ENCODE measurements at places on chromosomes 4 and X.

DNA sequence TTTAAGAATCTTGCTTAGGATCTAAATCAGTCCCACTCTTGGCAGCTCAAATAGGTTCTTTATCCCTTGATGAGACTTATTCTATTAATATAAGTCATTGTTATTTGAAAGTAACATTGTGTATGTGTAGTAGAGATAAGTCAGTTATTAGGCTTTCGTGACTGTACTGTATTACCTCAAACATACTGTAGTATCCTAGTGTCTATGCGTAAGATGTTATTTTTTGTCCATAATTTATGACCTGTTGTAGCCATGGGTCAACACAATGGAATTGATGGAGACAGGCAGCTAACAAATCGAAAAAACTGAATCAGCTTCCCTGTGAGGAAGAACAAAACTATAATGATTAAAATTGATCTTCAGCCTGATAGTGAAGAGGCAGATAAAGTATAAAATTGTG lies 41.8 kb downstream of the CLCN3 start:
- DNase-seq = no peak

DNA sequence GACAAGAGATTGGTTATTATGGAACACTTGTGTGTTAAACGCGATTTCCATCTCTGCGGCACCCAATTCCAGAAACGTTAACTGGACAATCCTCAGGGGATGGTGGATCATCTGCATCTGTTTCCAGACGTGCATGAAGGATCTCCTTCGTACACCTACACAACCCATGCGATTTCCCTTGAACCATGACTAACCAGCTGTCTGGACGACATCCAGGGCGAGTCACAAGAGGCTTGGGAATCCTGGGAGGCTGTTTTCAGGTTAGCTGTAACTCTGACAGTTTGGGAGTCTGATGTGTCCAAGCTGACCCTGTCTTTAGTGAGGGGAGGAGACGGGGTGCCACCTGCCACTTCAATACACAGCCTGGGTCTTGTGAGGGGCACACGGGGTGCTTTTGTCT lies 84.5 kb downstream of the GATB start:
- DNase-seq = no peak

- no peak for DNase-seq
Observed at GRCh38 chr4:137640838-137641158, 108.5 kb upstream of the PCDH18 start.

- no peak for DNase-seq
Observed at GRCh38 chr4:39232100-39232499, 49.8 kb downstream of the WDR19 start.

DNA sequence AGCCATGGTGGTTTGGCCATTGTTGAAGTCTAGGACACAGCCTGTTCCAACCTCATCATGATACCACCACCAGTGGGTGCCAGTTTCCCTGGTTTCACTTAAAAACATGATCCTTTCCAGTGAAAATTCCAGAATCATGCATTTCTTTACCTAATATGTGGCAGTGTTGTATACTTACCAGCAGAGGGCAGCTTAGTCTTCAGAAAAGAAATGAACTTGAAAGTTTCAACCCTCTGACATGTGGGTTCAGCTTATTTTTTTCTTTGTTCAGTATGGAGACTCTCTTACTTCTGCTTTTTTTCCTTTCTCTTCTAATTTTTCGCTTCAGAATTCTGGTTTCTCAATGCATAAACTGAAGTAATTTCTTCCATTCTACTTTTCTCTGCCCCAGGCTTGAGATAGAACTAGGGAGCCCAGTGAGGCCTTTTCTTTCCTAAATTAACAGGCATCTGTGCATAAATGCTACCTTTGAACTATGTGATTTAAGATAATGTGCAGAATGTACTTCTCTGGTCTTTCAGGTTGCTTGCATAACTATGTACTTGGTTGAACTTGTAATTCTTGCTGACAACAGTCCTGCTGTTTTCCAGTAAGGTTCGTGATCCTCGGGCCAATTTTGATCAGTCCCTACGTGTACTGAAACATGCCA lies 10.7 kb downstream of the LIAS start:
- DNase-seq = no peak

DNA sequence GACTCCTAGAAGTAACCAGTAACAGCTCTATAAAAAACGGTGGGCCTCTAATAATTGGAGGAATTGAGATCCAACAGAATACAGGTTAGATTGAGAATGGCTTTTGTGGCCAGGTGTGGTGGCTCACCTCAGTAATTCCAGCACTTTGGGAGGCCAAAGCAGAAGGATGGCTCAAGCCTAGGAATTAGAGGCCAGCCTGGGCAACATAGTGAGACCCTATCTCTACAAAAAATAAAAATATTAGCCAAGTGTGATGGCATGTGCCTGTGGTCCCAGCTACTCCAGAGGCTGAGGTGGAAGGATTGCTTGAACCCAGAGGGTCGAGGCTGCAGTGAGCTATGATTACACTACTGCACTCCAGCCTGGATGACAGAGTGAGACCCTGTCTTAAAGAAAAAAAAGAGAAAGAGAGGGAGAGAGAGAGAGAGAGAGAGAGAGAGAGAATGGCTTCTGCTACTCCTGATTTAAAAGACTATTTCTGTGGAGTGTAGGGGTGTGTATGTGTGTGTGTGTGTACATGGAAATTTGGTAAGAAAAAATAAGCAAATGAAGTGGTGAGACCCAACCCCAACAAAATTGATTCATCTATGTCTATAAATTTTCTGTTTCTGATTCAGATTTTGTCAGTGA lies 89.3 kb downstream of the FRMPD4 start:
- DNase-seq = no peak

- DNase-seq = no peak
Observed at GRCh38 chr4:144295286-144295995, 154.9 kb upstream of the GYPA start.

GRCh38 chr4:72432282-72432681 lies 136.7 kb downstream of the ADAMTS3 start:
- DNase-seq = no peak

GRCh38 chr4:141410839-141411238 lies 190.1 kb downstream of the ZNF330 start:
- DNase-seq = no peak

GRCh38 chrX:76155786-76156185 lies 17.1 kb upstream of the PBDC1 start:
- no peak for DNase-seq

DNA sequence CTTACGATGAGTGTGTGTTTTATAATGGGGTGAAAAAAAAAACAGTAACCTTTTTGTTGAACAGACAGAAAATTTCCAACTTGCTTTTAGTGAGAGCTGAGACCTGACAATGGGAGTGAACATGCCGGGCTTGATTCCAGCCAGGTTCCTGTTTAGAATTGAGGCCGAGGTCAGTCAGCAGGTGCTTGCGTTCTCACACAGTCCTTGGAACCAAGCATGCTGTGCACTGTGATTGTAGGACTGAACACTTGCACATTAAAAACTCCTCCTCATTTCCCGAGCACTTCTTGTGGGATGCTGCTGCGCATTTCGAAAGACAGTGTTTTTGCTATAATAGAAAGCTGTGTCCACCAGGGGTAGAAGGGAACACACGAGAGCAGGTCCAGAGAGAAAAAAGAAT lies 51.8 kb downstream of the TMEM131L start:
- no peak for DNase-seq

All from activated CD4-positive, alpha-beta T cell treated with anti-CD3 and anti-CD28 coated beads for 4 hours (primary cell).